ENCODE measurements at places on chromosomes 3 and 15.

GRCh38 chr3:105473521-105474223 lies 107.0 kb downstream of the ALCAM start:
- DNase-seq = no peak

GRCh38 chr3:8593021-8593827 lies 51.4 kb downstream of the SSUH2 start:
- no peak for DNase-seq

- DNase-seq = no peak
Observed at GRCh38 chr3:115710799-115711198, 87.5 kb downstream of the GAP43 start.

GRCh38 chr3:101131767-101132166 lies 138.5 kb upstream of the ABI3BP start:
- no peak for DNase-seq

DNA sequence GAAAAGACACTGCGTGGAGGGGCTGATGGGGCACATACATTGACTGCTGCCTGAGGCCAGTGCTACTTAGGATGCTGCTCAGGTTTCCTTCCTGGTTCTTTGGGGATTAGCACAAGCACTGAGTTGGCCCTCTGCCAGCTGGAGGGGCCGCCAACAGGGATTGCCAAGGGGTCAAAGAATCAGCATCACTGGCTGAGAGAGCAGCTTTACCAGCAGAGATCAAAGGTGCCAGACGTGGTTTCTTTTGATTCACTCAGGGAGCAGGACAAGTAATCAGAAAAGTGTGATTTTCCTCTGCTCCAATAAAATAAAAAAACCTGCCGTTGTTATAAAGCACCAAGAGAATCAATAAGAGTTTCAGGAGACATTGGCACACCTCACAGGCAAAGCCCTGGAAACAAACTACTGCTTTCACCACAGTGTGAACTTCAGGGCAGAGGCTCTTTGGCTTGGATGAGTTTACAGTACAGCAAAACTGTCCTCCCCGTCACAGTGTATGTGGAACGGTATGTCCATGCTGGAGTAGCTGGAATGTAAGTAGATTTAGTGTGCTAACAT lies 45.8 kb upstream of the FSIP1 start:
- DNase-seq = no peak

DNA sequence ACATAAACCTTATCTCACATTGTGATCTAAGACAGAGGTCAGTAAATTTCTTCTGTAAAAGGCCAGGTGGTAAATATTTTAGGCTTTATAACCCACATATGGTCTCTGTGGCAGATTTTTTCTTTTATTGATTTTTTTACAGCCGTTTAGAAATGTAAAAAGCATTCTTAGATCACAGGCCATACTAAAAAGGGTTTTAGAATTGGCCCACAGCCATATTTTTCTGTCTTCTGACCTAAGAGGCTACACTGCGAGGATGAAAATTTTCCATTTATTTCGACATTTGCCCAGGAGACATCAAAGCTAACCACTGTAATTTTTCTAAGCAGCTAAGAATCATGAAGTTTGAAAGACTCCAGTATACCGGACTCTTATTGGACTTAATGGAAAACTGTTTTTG lies 377.2 kb upstream of the SGO1 start:
- no peak for DNase-seq

DNA sequence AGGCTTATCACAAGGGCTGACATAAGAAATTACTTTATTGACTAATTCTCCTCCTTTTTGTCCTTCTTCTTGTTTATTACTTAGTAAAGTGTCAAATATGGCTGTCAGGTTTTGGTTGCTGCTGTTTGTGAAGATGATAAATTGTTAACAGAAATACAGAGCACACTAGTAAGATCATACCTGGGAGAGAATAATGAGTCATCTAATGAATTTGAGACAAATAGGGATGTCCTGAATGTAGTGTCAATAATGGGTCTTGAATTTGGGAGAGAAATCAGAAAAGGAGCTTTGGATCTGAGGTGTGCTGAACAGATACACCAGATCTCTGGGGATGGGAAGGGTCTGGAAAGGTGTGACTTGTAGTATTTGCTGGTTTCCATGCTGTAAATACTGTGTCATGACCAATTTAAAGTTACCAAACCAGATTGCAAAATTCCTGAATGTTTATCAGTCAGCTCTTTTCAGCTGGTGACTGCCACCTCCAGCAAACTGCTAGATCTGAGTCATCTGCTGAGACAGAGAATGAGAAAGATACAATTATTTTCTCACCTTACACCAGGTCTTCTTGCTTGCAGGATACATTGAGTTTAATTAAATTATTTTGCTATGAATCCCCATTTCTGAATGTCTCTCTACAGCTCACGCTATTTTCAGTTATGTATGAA lies 76.7 kb upstream of the SATB1 start:
- no peak for DNase-seq

DNA sequence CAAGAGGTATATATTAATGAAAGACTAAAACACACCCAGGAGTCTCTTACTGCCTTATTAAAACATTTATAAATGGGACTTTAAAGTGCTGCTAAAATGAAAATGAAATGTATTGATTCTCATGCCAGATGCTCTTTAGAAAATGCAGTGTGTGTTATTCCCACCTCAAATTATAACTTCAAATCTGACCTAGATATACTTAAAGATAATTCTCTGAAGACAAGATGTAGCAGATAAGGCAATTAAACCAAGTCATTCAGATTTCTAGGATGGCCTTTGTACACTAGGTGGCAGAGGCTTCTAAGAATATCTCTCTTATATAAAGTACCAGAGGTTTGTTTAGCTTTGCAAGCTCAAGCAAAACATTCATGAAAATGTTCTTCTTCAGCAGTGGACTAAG lies 26.9 kb upstream of the GOLGA8B start:
- no peak for DNase-seq

DNA sequence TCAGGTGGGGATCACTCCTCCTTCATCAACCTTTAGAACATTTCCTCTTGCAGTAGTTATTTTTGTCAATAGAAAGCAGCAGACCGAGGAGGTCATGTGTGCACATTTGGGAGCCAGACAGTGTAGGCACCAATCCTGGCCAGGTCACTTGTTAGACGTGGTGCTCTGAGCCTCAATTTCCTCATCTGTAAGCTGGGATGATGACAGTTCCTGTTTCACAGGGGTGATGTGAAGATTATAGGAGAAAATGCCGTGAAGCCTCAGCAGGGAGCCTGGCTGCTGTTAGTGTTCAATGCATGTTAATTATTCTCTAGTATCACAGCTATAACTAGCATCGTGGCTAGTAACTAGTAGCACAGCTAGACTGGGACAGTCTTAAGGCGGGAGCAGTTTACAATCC lies 64.7 kb downstream of the ATP2B2 start:
- DNase-seq = no peak

GRCh38 chr3:76369170-76369569 lies 583.8 kb upstream of the ZNF717 start:
- DNase-seq = no peak

GRCh38 chr3:188052169-188053035 lies 101.6 kb upstream of the LPP start:
- no peak for DNase-seq

DNA sequence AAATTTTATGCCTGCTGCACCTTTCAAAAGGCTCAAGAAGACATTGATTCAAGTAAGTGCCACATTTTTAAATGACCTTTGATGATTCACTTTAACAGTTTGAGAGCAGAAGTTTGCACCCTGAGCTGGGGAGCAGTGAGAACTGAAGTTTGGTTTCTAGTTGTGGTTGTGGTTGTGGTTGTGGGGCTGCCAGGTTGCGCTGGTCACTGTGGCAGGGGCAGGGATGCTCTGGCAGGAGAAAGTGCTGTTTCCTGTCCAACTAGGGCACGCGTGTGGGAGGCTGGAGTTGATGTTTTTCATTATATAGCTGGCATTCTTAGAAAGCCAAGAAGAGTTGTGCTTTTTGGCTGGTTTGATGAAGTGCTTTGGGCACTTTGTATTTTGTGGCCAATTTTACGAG lies 339.7 kb upstream of the NR2F2 start:
- DNase-seq = no peak

DNA sequence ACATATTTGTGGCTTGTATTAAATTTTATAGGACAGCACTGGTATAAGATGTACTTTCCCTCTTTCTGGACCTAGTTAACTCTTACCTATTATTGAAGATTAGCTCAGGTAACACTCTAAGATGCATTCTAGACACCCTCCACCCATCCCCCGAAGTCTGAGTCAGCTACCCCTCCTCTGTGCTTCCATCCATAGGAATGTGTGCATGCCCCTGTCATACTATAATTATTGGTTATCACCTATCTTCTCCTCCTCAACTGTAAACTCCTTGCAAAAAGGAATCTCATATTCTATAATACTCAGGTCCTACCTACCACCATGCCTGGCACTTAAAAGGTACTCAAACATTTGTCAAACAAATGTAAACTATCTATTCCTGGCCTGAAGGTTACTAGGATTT lies 3.0 kb downstream of the PEAK1 start:
- no peak for DNase-seq

GRCh38 chr3:7950890-7951289 lies 550.7 kb upstream of the LMCD1 start:
- DNase-seq = no peak

DNA sequence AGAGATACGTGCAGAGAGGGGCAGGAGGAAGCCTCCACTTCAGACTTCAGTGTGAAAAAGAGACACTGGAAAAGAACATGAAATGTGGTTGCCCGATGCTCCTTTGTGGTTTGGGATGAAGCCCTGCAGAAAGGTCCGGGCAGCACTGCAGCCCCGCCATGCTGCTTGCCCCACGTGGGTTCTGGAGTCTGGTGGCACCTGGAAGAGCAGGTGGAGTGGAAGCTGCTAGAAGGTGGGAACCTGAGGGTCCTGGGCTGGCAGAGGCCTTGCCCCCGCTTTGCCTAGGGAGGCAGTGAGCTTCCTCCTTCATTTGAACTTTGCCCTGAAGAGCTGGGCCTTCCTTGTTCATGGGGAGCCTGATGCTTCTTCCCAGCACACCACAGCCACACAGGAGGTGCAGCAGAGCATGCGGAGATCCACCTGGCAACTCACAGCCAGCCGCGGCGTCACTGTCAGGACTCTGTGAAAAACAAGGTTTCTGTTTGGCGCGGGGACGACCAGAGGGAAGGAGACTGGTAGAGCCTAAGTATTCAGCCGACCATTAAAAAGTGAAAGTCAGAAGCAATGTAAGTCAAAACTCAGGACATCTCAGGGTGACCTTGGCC lies 59.0 kb downstream of the APBA2 start:
- no peak for DNase-seq

GRCh38 chr3:64460877-64461276 lies 226.9 kb downstream of the ADAMTS9 start:
- no peak for DNase-seq

DNA sequence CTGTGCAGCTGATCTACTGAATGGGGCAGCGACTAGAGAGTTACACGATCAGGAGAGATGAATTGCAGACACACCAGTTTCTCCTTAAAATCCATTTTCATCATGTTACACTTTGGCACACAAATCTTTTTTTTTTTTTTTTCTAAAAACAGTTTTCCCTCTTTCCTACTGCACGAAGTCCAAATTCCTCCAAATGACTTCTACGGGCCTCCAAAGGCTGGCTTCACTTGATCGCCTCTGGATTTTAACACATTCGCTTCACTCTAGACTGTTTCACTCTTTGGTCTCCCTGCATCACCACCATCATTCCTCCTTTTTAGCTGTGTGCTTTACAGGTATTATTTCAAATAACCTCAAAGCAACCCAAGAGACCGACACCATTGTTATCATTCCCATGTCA lies 268.6 kb downstream of the RORA start:
- DNase-seq = no peak

DNA sequence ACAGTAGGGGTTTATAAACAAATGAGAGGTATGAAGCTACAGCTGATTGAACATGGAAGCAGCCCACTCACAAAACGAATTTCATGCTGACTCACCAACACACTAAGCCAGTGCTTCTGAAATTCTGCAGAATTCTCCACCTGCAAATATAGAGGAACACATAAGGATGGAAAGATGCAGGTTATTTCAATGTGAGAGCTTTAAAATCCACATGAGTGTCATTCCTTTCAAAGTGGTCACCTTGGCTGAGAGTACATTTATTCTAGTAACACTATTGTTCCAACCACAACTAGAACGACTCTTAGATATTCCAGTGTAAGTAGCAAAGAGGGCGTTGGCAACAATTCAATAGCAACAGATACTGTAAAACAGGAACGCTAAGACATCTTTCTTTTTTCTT lies 189.9 kb upstream of the TSC22D2 start:
- no peak for DNase-seq

GRCh38 chr3:120908795-120909601 lies 993 bp downstream of the STXBP5L start:
- DNase-seq = no peak

DNA sequence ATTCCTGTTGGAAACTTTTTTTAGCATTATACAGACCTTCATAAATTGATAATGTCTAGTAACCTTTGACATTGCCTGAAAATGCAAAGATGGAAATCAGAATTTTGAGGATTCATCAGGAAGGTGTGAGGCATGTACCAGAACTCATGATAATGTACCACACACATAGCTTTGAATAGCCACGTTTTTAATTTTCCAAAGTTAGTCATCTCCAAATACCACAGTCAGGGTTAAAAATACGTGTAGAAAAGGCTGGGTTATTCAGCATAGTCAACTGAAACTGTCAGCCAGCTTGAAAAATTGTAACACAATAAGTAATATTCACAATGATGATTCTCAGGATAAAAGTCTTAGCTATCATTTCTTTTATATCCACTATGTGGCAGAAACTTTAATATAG lies 102.0 kb upstream of the THRB start:
- DNase-seq = no peak

DNA sequence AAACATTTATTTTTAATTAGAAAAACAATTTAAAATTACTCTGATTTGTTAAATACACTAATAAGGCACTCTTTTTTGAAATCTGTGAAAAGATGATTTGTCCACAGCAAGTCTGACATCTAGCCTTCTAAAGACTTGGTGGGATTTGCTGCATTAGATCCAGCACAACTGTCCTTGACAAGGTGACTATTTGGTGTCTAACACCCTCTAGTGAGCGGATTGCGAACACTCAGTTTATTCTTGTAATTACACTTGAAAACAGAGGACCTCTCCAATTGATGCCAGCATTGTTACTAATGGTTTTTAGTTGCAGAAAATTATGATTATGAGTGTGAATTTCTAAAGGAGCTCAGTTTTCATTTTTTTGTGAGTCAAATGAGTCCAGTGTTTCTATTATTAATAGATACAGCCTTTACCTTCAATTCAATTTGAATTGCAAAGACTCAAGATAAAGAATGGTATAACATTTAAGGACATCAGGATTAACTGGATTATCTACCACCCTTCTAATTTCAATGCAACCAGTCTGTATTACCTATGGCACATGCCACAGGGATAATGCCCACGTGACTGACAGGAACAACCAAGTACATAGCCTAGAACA lies 29.7 kb upstream of the STRIT1 start:
- DNase-seq = peak; percentile 43

Measured in activated CD4-positive, alpha-beta T cell treated with anti-CD3 and anti-CD28 coated beads, Interleukin-2, amount 10 ng/mL, durations not matched to agents 7 days and 5 days (primary cell).